ENCODE measurements at places on chromosomes 12 and 14.

DNA sequence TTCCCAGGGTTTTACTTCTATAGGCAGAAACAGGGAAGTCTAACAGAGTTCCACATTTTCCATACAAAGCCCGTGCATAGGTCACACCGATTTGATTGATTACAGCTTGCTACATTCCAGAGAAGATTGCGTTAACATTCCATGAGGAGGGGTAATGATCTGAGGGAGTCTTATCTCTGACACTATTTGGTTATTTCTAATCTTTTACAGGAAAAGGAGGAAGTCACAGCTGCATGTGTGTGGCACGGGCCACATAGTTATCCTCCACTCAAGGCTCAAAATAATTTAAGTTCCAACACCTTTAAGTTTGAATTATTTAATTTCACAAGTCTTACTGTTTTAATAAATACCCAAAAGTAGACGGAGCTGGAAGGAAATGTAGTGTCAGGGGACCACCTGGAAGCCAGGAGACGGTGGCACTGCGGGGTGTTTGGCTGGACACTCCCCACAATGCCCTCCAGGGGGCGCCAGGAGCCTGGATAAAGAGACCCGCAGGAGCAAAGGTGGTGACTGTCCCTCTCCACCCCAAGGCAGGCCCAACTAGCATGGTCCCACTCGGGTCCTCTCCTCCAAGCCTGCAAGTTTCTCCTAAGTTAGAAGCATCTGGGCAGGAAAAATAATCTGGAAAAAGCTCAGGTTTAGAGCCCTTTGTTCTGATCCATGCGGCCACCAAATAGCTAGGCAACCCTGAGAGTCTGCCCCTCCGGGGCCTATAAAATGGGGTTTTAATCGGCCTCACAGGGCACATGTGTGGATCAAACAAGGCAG, 20.2 kb downstream of the KRT8 start:
- DNase-seq = no peak

GRCh38 chr14:104676694-104677511, 12.5 kb upstream of the INF2 start:
- DNase-seq = peak; percentile 43

GRCh38 chr14:103517721-103518421, 4.8 kb downstream of the CKB start:
- no peak for DNase-seq

- DNase-seq = no peak
These were observed 125.5 kb upstream of the PRKD1 start for GRCh38 chr14:30053103-30053502.

DNA sequence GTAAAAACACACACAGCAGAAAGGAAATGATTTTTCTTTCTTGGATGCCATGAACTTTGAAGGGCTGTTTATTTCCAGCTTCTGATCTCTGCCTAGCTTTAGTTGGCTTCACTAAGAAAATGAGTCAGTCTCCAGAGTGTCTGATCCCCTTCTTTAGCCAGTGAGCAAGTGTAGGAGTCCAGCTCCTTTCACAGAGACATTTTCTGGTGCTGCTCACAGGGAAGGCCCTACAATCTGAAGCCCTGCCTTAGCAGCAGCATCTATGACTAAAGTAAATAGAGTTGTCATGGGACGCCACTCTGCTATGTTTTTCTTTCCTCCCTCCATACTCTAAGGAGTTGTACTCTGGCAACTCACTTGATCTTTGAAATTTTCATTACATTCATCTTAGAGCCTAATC, 103.5 kb downstream of the RPAP3 start:
- peak; percentile 47 for DNase-seq
